ENCODE measurements at places on chromosomes 11 and 22.

- no peak for DNase-seq
Measured at GRCh38 chr11:70788248-70789022, 390.1 kb downstream of the CTTN start.

DNA sequence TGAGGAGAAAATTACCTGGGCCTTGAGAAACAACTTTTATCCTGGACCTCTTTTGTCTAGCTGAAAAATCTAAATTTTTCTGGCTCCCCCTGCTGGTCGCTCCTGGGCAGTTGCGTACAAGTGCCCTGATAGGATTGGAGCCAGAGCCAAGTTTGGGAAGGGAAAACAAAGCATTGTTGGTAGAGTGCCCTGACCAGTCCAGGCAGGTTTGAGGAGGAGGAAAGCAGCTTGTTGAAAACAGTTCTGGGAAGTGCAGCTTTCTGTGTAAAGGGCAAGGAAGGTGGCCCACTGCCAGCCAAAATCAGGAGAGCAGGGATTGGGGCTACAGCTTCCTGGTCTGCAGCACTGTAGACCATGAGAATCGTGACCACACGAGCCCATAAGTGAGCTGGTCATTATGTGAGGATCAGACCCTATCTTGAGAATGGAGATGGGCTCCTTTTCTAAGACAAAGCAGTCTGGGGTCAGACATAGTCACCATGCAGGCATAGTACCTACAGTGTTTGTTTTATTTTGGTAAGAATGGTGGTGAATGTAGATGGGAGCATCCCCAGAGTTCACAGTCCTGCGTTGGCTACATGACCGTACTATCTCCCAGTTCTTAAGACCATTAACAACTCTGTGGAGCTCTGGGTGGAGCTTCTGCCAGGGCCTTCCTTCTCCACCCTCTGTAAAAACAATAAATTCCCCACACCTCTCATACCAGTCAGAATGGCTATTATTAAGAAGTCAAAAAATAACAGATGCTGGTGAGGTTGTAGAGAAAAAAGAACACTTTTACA lies 21.3 kb upstream of the PIK3IP1 start:
- peak; percentile 72 for DNase-seq

- no peak for DNase-seq
Measured at GRCh38 chr11:19405966-19406365, 165.2 kb upstream of the E2F8 start.

GRCh38 chr22:35552846-35553245 lies 12.2 kb downstream of the RASD2 start:
- DNase-seq, result no peak

GRCh38 chr22:28958611-28959010 lies 75.2 kb downstream of the ZNRF3 start:
- DNase-seq, result no peak

DNA sequence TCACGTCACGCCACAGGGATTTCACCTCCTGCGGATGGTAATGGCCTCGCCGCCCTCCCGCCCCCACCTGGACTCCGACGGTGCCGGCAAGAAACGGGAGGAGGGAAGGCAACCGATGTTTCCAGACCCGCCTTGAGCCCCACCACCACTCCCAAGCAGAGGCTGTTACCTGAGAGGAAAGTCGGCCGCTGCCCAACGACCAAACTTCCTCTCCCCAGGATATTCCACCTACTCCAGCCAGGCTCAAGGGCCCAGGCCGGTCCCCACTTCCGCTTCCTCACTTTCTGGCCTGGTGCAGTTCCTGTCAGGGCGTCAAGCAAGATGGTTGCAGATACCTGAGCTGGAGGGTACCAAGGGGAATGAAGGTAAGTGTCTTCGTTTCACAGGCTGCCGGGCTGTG lies at the start of gene ENTHD1:
Gene ENTHD1, minus strand, starts transcription at position 235 of the 400 bp plus-strand sequence. CDS start 6,012 bp downstream, outside the sequence.
- no peak for DNase-seq

- DNase-seq, result no peak
Measured at GRCh38 chr11:46183819-46184218, 62.6 kb upstream of the PHF21A start.

DNA sequence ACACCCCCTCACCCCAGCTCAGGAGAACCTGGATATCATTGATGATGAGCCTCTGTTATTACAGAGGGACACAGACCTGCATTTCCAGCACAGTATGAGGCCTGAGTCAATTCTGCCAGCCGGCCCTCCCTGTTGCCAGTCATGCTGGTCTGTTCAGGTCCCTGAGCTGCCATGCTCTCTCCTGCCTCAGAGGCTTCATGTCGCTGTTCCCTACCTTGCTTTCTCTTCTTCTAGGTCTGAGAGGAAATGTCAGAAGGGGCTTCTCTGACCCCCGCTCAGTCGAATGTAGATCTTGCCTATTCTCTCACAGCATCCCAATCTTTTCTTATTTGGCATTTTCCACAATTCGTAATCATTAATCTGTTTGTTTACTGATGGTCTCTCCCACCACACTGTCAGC lies 21.8 kb upstream of the ABCC8 start:
- DNase-seq, result no peak

DNA sequence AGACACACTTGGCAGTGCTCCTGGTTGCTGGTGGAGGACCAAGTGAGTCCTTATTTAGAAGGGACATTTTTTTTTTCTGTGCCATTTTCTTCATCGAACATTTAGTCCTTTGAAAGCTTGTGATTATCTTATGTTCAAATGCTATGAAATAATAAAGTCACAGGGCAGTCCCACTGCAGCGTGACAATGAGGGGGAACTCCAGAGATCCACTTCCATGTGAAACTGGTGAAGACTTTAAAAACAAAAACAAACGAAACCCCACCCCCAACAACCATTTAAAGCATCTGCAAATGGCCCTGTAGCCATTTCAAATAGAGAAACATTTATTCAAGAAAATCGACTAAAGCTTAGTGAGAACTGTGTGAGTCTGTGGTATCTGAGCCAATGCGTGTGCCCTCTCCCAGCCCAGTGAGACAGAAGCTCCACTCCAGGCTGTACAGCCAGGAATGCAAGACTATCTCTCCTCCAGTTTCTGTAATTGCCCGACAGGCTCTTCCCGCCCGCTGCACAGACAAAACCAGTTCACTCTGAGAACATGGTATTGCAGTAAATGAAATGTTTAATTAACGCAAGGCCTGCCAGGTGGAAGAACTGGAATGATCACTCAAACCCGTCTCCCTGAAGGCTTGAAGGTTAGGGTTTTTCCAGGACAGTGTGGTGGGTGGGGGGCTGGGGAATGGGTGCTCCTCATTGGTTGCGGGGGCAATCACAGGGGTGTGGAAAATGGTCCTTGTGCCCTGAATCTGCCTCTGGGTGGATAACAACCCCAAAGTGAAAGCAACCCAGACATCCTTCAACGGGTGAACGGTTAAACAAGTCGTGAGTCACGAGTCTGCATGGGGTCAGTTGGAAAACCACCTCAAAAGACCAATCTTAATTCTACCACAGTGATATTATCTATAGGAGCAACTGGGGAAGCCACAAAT lies 8.4 kb downstream of the KRTAP5-6 start:
- no peak for DNase-seq

DNA sequence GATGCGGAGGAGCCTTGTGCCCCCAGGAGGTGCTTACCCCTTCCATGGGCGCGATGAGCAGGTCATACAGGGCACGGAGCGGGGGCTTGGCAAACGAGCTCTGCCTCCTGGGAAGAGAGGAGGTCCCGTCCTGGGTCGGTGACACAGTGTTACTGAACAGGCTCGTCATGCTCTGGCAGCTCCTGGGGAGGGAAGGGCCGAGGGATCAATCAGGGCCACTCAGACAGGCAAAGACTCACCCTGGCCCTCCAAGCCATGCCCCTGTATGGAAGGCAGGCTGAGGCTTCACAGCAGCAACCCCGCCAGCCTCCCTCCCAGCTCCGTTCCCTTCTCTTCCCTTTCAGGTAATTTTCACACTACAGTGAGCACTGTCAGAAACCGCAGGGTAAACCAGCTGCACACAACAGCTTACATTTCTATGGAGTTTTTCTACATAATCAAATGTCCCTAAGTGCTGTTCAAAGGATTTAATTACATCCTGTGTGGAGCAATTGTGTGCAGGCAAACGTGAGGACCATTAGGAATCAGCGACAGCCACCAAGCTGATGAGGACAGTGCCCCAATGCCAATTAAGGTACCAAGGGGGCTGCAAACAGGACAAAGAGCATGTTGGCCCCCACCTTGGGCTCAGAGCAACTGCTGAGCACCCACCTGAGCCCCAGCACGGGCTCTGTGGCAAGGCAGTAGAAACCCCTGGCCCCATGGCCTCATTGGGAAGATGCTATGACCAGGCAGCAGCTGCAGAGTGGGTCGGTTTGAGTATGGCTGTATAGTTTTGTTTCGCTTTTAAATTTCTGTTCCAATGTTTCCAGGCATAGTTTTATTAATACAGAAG lies 95.4 kb upstream of the PITPNB start:
- DNase-seq, result no peak

- DNase-seq, result no peak
Measured at GRCh38 chr11:87455180-87455579, 417.4 kb downstream of the TMEM135 start.

All from activated CD8-positive, alpha-beta memory T cell treated with anti-CD3 and anti-CD28 coated beads, Interleukin-2, amount 50 U/mL, for 4 hours (primary cell).